Adrenal gland (tissue), 19 donors: ENCODE measurements at places on chromosomes 12 and 14. TPM values are rescaled to one million over a fixed set of nuclear protein-coding genes. Genes with fewer than 3 reads are reported as not detected.

- DNase-seq = no peak
Measured at GRCh38 chr14:33943096-33943883, 7.6 kb downstream of the EGLN3 start.

GRCh38 chr12:28258998-28259397 is 68.7 kb downstream of the CCDC91 start:
- DNase-seq = no peak

DNA sequence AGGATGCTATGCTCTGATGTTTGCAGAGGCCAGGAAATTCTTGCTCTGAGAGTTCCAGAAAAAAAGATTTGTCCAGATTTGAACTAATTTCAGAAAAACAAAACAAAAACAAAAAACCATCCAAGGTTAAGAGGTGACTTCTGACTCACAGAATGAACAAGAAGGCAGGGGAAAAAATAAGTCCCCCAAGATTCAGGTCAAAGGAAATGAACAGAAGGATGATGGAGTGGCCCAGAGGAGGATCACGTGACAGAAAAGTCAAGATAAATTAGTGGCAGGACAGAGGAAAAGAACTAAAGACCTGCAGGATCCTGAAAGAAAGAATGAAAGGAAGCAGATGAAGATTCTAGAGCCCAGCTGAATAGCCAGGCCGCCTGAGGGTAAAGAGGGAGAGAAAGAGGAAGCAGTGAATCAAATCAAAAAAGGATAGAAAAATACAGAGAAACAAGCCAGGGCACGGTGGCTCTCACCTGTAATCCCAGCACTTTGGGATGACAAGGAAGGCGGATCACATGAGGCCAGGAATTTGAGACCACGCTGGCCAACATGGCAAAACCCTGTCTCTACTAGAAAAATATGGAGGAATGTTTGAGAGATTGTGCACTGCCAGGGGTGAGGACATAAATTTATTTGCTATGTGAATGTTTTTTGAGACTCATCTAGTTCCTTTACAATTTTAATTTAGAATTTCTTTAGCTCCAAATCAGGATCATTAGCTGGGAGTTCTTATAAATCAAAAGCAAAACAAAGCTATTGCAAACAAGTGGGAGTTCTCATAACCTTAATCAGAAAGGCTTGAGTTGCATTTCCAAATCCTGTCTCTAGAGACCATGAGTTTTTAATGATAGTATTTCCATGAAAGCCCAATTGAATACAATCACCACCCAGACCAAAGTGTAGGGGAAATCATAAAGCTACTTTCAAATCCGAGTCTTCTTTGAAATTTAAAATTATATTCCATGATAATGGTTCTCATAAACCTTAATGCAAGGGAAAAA is 217.1 kb upstream of the PLEKHG7 start:
- no peak for DNase-seq

Gene RAB15
- 3.6 TPM for polyA plus RNA-seq

DNA sequence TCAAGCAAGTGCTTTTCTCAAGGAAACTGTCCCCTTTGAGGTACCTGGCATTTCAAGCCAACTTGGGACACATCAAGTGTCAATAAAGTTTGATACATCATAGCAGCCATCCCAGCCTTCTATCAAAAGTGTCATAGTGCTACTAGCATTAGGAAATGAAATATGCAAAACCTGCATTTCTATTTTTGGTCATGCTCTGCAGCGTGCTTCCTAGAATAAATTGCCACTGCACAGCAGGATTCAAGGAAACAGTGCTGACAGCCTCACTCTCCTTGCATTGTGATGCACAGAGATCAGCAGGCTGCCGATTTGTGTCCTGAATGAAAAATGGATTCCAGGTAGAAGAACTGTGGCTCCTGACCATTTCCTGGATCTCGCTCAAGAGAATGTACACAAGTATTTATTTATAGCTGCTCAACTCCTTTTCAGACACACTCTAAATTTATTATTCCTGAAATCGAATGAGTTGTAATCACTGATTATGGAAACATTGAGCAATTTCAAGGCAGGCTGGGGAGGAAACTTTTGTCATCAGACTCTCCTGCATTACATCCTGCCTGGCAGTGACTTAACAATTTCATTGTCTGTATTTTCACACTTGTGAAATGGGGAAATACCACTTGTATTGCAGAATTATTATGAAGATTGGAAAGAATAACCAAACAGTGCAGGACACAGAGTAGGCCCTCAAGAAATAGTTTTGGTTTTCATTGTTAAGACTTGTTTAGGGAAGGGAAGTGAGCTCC is 120.9 kb downstream of the SLC38A6 start:
- no peak for DNase-seq

GRCh38 chr12:80186727-80187217 is 87.4 kb downstream of the OTOGL start:
- DNase-seq = peak; percentile 74

GRCh38 chr12:32107359-32108267 is 966 bp downstream of the BICD1 start:
- no peak for DNase-seq

DNA sequence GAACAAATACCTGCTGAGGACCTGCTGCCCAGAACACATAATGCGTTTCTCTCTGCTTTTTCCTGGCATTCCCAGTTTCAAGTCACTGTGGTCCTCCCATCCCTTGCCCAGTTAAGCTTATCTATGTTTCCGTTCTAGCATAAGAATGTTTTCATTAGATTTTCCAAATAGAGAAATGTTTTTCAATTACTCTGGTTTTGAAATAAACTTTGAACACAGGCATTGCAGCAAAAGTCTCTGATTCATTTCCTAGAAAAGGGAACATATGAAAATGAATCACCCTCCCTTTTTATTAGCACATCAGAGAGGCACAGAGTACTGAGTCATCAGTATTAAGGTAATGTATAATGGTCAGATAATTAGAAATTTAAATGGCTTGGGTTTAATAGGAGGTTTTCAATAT is 201.1 kb upstream of the TMEM260 start:
- DNase-seq = no peak

- DNase-seq = peak; percentile 68
Measured at GRCh38 chr12:120710031-120710804, at the start of gene UNC119B. UNC119B (plus strand) TSS chr12:120710458; CDS start chr12:120710475, 17 bp downstream.

Gene SERPINA4
- polyA plus RNA-seq = not detected

Gene SIX6
- polyA plus RNA-seq = 0.08 TPM

Gene TAS2R50
- not detected for polyA plus RNA-seq

- no peak for DNase-seq
Measured at GRCh38 chr14:100451264-100451663, 128.1 kb downstream of the SLC25A47 start.

GRCh38 chr14:75342762-75343599 is 64.4 kb downstream of the FOS start:
- no peak for DNase-seq

- no peak for DNase-seq
Measured at GRCh38 chr12:24823808-24824515, 124.9 kb downstream of the BCAT1 start.

DNA sequence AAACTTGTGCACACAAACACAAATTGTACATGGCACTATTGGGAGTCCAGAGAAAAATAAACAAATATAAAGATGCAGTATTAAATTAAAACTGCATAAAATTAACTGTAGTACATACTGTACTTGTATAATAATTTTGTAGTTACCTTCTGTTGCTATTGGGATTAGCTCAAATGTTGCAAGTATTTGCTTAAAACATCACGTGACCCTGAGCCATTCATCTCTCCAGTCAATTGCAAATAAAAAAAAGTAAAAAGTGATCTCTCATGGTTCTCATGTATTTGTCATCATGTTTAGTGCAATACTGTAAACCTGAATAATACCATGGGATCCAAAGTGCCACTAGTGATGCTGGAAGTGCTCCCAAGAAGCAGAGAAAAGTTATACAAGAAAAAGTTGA is 88.1 kb upstream of the NAV3 start:
- DNase-seq = no peak

- DNase-seq = no peak
Measured at GRCh38 chr14:65934070-65934435, 521.5 kb downstream of the FUT8 start.

GRCh38 chr14:35390577-35391387 is 13.8 kb downstream of the NFKBIA start:
- DNase-seq = no peak

Gene CCDC38
- polyA plus RNA-seq = 0.92 TPM

DNA sequence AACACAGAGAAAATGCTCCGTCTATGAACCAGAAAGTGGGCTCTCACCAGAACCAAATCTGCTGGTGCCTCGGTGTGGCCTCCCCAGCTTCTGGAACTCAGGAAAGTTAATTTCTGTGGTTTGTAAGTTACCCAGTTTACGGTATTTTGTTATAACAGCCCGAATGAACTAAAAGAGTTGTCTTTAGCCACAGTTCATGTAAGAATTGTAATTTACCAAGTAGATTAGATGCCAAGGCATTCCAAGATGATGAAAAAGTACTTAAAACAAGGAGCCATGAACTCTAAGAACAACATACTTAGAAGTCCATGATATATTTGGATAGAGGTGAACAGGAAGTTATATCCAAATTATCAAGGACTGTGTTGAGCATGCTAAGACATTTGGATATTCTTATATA is 259.9 kb upstream of the GARIN6 start:
- no peak for DNase-seq

Gene KLHL33
- 0.13 TPM for polyA plus RNA-seq

- no peak for DNase-seq
Measured at GRCh38 chr14:50008974-50009373, 107.4 kb downstream of the VCPKMT start.

Gene TCTN2
- 6.0 TPM for polyA plus RNA-seq

DNA sequence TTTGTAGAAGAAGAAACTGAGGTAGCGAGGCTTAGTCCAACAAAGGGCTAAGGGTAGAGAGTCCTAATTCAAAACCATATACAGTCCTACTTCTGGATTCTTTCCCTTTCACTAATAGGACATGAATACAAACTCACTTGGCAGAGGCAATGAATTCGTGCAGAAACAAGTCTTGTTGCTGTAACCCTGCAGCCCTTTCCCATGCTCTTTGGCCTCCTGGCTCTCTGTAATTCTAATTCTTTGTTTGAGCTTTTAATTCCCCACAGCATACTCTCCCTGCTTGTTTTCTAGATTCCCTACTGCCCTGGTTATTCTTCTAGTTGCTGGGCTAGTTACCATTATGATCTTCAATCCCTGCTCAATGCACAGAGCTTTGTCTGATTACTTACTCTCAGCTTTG is 381.4 kb downstream of the ETNK1 start:
- DNase-seq = no peak

GRCh38 chr14:88017535-88017934 is 12.6 kb downstream of the GPR65 start:
- DNase-seq = no peak

DNA sequence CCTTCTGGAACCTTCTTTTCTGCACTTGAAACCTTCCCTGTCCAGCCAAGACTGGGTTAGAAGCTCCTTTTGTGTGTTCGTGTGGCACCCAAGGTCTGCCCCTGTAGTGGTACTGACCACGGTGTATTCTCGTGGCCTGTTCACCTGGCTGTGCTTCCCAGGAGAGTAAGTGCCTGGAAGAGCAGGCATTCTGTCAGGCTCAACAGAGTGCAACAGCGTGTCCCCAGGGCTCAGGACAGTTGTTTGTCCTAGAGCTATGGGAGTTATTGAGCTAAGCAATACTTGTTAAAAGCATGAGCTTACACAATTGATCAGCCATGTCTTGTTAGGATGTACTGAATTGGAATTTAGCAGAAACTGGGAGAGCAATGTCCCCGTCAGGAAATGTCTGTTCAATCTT is 12.9 kb upstream of the SLC38A2 start:
- DNase-seq = no peak

Gene DICER1
- polyA plus RNA-seq = 7.1 TPM

GRCh38 chr12:32034045-32034444 is 72.6 kb upstream of the BICD1 start:
- no peak for DNase-seq

- peak; percentile 63 for DNase-seq
Measured at GRCh38 chr12:58540480-58541299, 379.6 kb downstream of the LRIG3 start.

DNA sequence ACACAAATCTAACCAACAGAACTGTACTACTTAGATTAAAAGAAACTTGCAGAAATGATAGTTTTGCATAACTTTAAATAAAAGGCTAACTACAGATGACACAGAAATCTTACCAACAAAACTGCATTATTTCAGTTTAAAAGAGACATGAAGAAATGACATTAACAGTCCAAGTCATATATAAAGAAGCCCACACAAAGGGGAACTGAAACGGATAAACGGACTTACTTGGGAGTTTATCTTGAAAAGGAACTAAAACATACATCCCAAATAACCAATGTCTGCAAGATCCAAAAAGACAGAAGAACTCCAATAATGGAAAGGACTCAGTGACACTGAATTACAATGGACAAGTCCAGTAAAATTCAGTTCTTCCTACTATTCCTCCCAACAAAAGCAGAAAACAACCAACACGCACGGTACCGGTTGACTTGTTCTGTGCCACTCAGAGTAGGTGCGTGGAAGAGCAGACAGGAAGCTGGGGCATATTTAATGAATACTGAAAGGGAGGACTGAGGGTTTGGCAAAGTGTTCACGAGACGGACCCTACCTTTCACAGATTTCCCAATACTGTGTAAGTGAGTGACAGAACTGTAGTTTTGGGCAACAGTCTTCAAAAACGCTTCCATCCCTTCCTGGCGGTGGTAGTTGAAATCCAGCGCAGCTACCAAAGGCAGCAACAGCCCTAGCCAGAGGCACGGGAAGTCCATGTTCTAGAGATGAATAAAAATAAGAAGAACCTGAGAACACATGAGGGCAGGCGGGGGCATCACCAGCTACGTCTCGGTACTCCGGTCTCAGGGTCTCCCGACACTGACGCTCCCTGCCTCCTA is 627 bp downstream of the CPM start:
- no peak for DNase-seq
